ENCODE measurements at places on chromosomes 2 and 18.
A peak's percentile ranks its signal among the peaks of the same experiment; 100 is the strongest.

DNA sequence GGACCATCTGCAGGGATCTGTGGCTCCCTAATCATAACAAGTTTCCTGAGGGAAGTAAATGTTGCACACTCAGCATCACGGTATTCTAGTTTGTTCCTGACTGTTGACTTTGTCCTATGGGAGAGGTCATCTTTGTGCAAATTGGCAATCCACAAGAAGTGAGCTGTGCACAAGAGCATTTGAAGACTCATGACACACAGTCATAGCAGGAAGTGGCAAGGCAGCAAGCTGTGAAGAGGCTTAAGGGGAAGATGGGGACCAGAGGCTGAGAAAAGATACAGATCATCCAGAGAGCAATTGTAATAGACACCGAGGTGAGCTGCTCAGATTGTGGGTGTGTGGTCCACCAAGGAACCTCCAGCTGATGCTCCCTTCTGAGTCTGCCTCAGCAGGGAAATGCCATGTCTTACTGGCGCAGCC, 2.7 kb downstream of the TNP1 start:
- DNase-seq: no peak

- DNase-seq: no peak
Observed at GRCh38 chr2:75315436-75315835, 116.1 kb upstream of the TACR1 start.

DNA sequence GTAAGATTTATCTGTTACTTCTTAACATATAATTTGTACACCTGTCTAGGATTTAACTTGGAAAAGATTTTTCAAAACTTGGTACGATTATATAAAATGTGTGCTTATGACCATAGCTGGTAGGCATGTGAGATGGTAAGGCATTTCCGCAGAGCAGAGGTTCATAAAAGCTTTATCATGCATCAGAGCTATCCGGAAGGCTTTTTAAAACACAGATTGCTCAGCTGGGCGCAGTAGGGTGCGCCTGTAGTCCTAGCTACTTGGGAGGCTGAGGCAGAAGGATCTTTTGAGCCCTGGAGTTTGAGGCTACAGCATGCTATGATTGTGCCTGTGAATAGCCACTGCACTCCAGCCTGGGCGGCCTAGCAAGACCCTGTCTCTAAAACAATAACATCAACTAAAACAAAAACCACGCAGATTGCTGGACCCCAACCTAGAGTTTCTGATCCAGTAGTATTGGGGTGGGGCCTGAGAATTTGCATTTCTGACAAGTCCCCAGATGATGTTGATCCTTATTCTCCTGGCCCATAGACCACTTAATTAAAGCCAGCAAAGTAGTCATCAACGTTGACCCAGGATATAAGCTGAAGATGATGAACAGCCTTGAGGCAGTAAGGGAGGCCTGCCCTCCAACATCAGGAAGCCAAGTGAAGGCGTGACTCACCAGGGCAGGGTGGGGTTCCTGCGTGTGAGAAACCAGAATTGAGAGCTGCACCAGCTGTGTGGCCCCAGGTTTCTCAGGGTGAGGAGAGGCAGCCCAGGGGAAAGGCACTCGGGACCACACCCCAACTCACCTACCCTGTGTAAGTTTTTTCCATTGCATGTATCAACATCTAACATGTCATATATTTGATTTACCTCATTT, 21.6 kb upstream of the SLC20A1 start:
- no peak for DNase-seq

- DNase-seq: no peak
Observed at GRCh38 chr2:45435316-45435715, 175.8 kb downstream of the SRBD1 start.

DNA sequence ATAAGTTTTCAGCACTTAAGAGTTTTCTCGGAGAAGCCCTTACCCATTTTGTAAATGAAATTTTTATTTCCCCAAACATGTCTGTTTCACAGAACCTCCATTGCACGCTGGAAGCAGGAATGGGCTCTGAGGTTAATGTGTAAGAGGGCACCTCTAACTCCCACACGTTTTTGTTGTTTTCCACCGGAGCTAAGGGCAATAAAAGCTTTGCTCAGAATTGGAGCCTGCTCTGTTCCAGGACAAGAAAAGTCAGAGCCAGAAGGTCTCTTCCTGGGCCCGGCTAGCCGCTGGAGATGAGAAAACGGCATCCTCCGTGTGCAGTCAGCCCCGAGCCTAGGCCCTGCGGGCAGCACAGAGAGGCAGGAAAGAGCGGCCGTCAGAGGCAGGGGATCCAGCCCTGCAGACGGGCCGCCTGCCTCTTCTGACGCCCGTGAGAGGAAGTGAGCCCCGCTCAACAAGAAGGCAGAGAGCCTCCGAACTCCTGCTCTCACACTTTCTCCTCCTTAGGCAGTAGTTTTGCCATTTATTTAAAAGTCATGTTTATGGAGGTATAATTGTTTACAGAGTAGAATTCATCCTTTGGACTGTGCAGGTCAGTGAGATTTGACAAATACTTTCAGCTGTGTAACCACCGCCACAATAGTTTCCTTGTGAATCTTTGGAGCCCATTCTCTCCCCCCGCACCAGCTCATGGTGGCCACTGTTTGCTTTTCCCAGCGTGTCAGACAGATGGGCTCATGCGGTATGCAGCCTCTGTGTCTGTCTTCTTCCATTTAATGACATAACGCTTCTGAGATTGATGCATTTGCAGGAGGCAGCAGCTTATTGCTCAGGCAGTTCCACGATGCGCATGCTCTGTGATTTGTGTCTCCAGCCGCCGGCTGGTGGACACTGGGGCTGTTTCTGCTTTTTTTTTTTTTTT, 117.3 kb downstream of the GALR1 start:
- no peak for DNase-seq

DNA sequence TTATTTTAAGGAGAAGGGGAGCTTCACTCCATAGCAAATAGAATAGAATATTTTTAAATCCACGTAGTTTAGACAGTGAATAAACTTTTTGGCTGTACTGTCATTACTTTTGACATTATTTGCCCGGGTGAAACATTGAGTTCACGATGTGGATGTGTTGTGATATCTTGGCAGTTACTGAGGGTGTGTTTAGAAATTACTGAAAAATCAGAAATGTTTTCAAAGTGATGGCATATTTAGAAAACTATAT, 769 bp upstream of the FAM98A start:
- no peak for DNase-seq

DNA sequence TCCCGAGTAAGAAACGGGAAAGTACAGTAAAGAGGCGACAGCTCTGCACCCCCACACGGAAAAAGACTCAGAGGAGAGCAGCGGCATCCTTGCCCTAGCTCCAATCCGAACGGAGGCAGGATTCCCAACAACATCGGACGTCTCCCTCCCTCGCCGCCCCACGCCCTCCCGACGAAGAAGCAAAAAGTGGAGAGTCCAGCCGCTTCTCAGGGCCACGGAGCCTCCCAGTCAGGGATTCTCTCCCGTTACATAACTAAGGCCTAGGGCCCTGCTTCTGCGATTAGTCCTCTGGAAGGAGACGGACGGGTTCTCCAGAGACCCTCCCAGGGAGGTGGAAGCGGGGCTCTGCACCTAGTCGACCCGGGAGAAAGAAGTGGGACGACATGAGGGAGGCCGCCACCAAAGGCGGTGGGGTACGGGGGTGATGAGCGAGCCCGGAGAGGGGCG, 587 bp downstream of the SUMO1 start:
- no peak for DNase-seq

DNA sequence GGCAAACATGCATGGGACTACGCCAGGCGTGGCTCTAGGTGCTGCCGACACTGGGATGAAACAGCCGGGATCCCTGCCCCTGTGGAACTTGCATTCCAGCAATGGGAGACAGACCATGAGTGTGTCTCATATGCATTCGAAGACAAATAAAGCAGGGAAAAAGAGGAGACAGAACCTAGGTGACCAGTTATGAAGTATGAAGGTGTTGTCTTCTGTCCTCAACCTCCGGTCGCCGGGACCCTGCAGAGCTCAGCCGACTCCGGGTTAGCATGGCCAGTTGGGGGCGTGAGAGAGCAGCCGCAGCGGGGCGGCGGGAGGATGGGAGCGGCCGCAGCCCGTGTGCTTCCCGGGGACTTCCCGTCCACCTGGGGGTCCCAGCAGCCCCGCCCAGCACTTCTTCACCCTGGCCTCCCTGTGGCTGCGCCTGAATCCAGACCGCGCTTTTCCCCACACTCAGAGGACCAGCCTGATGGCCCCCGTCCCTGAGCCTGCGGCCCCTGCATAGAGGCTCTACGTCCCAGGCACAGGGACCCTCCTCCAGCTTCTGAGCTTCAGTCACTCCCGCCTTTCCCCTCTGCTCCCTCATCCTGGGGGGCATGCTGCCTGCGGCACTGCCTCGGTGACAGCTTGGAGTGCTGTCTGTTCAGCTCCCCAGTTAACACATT, 11.4 kb downstream of the ID2 start:
- DNase-seq: peak; percentile 53

DNA sequence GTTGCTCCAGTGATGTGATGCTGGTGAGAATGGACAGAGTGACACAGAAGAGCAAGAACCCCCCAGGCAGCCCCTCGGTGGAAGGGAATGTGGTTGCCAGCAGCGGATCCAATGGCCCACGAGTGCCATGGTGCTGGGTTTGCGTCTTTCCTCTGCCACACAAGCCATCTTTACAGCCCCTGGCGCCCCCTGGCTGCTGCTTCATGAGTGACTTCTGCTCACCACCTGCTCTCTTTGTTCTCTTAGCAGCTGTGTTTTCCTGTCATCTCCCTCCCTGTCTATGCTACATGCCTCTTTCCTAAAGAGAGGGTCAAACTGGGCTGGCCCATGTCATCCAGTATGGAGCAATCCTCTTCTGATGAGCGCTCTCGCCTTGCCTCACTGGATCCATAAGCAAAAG, 300.0 kb upstream of the SMIM21 start:
- DNase-seq: peak; percentile 29

DNA sequence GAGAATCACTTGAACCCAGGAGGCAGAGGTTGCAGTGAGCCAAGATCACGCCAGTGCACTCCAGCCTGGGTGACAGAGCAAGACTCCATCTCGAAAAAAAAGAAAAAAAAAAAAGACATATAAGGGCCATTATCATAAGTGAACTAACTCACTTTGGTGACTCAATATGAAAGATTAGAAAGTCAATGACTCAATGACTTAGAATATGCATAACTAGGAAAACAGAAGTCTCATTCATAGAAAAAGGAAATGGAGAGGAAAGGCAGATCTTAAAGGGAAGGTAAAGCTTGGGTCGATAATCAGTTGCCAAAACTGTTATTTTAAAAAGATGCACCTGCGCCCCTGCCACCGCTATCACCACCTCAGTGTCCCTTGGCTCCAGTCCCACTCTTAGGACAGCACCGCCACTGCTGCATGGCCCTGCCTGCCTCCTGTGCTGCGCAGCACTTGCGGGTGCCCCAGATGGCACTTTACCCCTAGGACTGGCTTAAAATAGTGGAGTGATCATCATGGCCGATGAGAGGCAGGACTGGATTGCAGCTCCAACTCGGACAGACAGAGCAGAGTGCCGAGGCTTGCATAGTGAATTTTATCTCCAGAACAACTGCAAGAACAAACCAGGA, 54.7 kb downstream of the INO80D start:
- no peak for DNase-seq

GRCh38 chr2:153228904-153229303, 249.7 kb downstream of the RPRM start:
- DNase-seq: no peak

GRCh38 chr2:219416235-219416602, 2.0 kb upstream of the DES start:
- no peak for DNase-seq

GRCh38 chr18:56267334-56267733, 371.1 kb downstream of the TXNL1 start:
- DNase-seq: no peak

- no peak for DNase-seq
Observed at GRCh38 chr2:41432459-41432858, 615.4 kb upstream of the PKDCC start.

GRCh38 chr2:170514140-170514539, 201.0 kb upstream of the SP5 start:
- no peak for DNase-seq

- DNase-seq: no peak
Observed at GRCh38 chr2:238570926-238571325, 144.2 kb downstream of the ASB1 start.

- no peak for DNase-seq
Observed at GRCh38 chr18:58991167-58991798, 126.6 kb downstream of the ZNF532 start.

- DNase-seq: no peak
Observed at GRCh38 chr2:142435847-142436246, 305.0 kb upstream of the LRP1B start.

GRCh38 chr2:241771286-241772062, 5.1 kb upstream of the GAL3ST2 start:
- no peak for DNase-seq

DNA sequence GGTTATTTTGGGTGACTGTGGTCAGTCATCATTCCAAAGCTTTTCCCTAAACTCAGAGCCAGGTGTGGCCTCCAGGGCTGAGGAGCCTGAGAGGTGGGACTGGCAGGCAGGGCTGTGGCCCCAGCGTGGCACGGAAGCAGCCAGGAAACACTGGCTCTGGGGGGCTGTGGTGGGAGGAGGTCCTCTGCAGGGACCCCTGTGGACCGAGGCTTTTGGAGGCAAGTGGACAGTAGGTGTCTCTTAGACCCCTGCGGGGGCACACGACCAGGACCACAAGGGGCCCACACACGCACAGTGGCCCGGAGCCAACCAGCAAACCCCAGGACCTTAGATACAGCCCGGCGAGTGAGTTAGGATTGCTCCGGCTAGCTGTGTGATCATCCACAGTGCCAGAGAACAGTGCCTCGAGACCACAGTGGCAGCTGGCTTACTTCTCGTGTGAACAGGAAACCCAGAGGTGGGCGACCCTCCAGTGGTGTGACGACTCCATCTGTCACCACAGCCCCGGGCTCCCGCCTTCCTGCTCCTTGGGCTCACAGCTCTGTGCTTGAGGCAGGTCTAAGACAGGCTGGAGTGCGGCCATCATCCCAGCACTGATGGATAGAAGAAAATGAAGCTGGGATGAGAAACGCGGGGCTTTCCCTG, 1.6 kb upstream of the RTP5 start:
- DNase-seq: no peak

DNA sequence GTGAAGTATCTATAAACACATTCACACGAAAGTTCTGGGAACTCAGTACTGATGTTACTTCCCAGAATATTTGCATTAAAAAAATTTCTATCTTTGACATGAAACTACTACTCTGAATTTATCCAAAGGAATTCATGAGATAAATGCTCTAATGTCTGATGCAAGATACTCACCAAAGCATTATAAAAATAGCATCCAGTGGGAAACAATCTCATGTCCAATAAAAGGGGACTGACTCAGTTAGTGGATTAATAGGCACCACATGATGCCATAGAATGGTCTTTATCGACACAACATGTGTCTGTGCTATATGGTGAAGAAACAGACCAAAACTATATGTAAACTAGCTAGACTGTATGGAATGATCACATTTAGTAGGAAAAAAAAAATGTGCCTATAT, 33.9 kb downstream of the LAMA3 start:
- DNase-seq: no peak

Measured in NCI-H1048 (cell line).